Right kidney (tissue), 9 donors: ENCODE measurements at places on chromosomes 16 and 17.
A peak's percentile ranks its signal among the peaks of the same experiment; 100 is the strongest.

DNA sequence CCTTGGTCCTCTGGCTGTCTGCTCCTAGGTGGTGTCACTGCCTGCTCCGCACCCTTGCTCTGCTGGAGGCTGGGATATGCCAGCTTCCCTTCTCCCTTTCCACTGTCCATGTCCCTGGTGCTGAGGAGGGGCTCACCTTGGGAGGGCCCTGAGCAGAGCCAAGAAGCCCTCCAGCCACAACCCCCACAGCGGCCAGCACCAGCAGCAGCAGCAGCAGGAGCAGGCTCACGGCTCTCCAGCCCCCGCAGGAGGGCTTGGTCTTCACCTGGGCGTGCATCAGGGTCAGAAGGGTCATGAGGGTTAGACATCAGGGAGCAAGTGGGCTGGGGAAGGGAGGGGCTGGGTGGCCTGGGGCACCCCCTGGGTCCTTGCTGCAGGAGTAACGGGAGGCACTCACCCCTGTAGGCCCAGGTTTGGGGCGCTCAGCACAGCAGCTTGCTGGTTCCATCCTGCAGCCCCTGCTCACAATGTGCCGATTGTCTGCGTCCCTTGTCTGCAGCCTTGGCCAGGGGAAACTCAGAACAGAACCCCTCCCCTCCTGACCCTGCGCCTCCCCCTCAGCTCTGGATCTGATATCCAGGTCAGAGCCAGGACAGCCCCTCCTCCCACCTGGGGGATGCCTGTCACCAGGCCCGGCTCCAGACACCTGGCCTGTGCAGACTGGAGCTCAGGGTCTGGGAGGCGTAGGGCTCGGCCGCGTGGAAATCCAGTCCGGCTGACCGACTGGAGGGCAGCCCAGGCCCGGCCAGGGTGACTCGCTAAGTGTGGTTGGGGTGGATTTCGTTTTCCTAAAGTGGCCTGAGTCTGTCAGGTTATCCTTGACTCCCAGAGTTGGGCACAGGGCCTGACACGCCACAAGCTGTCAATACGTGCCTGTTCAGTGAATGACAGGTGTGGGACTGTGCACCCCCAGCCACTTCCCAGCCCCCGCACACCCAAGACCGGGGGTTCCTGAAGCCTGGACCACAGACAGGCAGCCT lies at the start of gene BRICD5:
Gene BRICD5, minus strand, starts transcription at position 478 of the 980 bp plus-strand sequence. Its CDS starts 30 bp downstream, at position 448.
- no peak for DNase-seq

DNA sequence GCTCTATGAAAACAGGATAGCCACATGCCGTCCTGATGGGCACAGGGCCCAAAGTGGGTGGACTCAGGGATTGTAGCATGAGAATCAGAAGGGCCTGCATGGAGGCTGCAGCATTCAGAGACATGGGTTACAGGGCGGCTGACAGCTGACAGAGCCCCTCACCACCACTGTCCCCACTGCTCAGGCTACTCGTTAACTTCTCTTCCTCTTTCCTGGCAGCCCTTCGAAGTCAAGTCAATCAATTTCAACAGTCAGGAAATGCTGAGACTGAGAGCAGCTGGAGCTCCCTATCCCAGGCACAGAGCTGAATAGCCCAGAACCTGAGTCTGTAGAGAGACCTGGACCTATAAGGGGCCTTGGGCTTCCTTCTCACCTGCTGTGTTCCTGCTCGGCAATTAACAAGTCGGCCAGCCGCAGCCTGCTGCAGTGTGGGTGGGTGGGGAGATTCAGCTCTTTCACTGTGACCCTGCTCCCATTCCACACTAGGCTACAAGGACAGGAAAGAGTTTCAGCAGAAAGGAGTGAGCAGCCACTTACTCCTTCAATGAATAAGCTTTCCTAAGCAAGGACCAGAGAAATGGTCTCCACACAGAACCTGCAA lies 76.9 kb downstream of the TEX14 start:
- DNase-seq: no peak

- no peak for DNase-seq
Observed at GRCh38 chr16:64711026-64711425, 410.8 kb downstream of the CDH11 start.

DNA sequence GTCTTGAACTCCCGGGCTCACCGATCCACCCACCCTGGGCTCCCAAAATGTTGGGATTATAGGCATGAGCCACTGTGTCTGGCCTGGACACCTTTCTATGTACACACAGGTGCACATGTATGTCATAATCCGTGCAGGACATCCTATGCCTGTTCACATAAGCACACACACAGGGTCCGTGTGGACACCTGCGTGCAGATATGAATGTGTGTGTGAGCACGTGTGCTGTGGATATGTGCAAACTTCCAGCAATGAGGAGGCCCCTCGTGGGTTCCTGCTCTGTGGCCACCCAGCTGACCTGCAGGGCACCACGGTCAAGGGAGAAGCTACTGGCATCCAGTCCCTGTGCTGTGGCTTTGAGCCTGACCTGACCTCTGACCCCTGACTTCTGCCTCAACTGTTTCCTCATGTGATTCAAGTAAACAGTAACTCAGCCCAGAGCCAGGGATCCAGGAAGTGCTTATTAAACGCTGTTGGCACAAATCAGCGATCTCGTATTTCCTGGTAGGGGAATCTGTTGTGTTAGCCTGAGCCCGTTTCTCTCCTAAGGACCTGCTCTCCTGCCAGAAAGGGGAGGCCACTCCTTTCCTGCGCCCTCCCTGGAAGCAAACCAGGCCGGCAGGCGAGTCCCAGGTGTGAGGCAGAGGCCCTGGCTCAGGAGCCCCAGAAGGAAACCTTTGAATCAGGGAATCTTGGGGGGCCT lies 6.5 kb downstream of the CPNE7 start:
- no peak for DNase-seq

GRCh38 chr16:85812031-85812807 lies 12.7 kb downstream of the COX4I1 start:
- no peak for DNase-seq

- no peak for DNase-seq
Observed at GRCh38 chr17:21387616-21388015, 11.5 kb downstream of the KCNJ12 start.

DNA sequence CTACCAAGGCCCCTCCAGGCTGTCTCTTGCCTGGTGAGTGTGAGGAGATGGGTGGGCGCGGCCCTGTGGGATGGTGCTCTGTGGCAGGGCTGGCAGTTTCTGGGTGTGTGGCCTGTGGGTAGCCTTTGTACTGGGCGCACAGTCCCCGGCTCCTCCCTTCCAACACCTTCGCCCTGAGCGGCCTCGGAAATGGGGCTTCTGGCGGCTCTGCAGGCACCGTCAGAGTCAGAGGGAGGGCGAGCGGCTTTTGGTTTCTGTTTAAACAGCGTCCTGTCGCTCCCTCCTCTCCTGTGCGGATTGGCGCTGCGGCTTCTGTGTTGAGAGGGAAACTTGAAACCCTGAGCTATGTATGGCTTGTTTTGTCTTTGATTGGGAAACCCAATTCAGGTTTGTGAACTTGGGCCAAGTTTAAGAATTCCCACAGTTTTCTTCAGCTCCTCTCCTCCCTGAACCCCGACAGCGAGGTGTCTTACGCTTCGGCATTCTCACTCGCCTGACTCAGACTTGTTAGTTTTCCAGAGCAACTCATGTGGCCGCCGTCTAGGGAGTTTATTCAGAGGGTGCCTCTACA lies 8.3 kb upstream of the ZNF750 start:
- peak; percentile 56 for DNase-seq

DNA sequence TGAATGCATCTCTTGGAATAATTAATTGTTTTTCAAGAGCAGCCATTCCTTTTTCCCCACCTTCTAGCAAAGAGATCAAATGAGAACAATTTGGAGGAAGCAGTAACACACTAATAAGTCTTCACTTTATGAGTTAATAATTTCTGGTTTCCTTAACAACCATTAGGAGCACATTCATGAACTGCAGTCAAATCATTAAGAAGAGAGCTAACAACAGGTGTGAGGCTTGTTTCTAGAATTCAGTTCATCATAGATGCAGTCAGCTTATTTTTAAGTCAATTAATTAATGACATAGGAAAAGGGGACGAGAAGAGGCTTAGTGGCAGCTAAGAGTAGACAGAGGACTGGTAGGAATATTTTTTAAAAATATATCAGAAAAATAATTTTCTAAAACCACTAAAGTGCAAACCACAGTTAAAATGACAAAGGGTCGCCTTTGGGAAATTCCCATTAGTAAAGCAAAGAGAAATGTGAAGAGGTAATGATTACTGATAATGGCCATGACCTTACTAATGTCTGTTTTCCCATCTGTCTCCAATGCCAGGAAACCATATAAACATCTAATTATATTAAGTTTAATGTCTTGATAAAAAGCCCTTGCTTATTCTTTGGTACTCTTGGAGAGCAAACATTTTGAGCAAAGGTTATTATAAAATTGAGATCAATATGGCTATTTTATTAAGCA lies 184.2 kb downstream of the KCNJ2 start:
- DNase-seq: no peak

- DNase-seq: no peak
Observed at GRCh38 chr16:81521141-81521626, 76.6 kb downstream of the CMIP start.

DNA sequence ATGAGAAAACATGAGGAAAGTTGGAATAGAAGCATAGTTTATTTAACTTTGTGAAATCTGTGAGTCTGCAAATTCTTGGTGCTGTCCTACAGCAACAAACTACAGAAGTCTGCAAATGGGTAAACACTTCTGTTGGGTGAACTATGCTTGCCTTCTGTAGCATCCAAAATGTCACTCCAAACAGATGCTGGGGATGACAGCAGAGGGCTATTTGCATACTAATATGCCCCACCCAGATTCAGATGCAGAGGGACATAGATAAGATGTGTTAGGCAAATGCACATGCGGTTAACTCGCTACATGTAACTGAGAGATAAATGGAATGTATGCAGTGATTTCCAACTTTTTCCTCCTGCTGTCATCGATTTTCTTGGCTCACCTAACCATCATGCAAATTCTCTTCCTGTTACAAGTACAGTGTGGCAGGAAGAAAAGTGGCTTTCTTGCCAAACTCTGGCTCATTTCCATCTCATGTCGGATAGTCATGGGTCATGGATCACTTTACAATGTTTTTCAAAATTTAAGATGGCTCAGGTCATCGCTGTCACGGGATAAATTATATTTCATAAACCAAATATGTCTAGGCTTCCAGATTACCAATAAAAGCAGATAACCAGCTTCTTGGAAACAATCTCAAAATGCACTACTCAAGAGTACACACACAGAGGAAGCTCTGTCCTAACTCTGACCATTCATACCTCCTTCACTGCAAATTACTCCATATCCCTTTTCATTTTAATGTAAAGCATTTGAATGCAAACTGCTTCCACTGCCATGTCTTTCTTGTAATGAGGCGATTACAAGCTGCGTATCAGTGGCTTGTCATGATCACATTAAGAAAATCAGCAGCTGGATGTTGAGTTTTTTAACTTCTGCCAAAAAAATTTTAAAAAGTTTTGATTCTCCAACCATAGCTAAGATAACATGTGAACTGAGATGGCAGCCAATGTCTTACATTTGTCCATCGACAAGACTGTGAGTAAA lies 47.7 kb downstream of the ADAMTS18 start:
- DNase-seq: no peak

- no peak for DNase-seq
Observed at GRCh38 chr16:83843657-83844056, 35.9 kb downstream of the HSBP1 start.

GRCh38 chr17:40056379-40057015 lies 2.3 kb upstream of the MED24 start:
- DNase-seq: no peak

DNA sequence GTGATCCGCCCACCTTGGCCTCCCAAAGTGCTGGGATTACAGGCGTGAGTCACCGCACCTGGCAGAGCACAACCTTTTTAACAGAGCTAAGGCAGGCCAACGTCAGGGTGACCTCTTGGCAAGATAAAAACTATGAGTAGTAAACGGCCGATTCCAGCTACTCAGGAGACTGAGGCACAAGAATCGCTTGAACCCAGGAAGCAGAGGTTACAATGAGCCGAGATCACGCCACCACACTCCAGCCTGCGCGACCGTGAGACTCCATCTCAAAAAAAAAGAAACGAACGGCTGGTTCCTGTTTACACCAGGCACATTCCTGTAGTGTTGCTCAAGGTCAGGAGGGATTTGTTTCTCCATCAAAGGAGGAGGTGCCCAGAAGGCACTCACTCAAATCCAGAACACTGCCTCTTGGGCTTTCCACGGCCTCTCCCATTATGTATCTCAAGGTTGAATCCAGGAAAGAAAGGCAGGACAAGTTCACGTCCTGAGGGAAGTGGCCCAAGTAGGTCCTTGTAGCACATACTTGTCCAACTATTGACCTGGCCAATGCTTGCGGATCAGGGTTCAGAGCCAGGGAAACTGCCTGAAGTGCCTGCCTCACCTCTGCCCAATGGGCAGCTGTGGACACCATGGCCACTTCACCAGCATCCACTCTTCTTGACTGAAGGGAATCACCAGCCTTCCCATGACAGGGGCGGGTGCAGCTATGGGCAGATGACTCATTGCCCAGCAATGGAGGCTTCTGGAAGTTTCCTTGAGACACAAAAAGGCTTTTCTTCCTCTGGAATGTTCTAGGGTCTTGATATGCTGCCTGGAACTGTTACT lies 13.5 kb downstream of the KNOP1 start:
- no peak for DNase-seq

DNA sequence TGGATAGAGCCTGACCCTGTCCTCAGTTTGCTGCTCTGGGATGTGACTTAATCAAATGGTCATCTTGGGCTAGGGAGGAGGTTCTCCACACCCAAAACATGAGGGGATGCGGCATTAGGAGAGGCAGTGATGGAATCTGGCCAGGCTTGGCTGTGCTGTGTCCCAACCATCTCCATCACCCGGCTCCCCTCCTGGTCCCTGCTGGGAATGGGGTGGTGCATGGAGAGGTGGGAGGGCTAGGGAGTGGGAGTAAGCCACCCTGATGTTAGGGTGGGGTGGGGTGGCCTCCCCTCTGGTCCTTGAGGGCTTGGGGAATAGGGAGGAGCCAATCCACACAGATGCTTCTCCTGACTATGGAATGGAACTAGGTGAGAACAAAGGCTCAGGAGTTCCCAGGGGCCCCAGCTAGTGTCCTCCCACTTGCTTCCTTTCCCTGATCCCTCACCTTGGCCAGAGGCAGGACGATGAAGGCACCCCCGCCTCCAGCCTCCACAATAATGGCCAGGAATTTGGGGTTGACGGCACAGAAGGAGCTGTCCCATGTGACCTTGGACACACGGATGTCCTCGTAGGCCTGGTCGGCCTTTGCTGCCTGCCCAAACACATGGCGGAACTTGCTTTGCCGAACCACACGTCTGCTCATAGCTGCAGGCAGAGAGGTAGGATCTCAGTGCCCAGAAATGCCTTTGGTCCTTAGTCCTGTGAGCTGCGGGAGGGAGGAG lies 1.8 kb downstream of the CORO6 start:
- no peak for DNase-seq

DNA sequence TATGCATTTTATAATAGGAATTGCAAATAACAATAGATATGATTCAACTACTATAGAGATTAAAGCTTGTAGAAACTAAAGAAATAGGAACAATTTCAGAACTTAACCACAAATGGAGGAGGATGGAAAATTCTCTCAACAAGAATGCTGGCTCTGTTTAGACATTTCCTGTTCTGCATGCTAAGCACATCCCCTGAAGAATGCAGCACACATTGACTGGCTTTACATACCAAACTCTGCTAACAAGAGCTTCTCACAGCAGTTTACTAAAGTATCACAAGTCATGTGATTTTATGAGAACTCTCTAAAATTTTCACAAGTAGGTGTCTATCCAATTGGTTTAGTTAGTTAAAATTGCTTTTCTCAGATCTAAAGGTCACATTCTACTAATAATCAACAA lies 85.2 kb downstream of the SPAG9 start:
- DNase-seq: no peak
